NCI-H1105 treated with DMSO at 0.1 percent for 48 hours (cell line): ENCODE measurements at places on chromosomes 6 and 20.

- DNase-seq: no peak
These were observed 29.1 kb downstream of the ASXL1 start for GRCh38 chr20:32387252-32387651.

DNA sequence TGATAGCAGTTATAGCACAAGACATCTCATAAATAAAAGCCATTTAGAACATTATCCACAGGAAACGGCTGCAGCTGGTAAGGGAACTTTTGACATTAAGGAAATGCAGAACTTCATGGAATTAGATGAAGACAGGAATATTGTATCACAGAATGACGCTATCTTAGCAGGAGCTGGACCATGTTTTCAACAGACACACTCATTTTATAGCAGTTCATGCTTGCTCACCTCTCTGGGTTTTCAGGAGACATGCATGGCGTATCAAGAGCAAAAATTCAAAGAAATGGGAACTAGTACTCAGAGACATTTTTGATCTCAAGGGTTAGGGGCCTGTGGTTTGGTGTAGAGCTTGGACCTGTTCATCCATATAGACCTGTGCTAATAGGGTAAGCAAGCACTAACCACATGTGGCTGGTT, 125.0 kb downstream of the FYN start:
- no peak for DNase-seq

DNA sequence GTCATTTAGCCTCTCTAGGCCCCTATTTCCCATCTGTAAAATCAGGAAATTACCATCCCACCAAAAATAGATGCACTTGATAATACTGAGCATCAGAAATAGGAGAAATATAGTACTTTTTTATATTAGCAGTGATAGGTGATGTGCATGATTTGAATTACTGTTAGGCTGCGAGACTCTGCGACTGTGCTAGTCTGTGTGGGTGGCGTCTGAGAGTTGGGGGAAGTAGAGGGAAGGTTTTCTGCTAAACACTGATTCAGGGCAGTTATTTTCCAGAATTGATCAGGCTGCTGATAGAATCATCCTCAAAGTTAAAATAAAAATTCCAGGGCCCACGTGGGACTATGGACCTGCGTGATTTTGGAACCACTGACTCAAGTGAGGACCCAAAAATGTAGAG, 60.4 kb upstream of the ARMH2 start:
- no peak for DNase-seq

DNA sequence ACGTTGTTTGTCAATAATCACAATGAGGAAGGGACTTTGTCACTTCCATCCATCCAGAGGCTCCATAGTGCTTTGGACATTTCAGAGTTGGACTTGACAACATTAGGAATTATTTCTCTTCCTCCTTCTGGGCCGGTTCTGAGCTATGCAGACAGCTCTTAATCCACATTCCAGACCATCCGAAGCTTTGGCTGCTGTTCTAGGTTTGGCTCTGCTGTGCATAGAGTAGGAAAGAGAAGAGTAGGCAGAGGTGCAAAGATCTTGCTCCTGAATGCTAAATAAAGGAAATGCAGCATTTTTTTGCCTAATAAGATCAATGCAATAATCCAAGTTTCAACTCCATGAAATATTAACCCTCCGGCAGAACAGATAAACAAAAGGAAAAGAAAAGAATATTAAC, 251.8 kb upstream of the PRND start:
- DNase-seq: no peak

- DNase-seq: peak; percentile 64
These were observed 131.8 kb upstream of the PROKR2 start for GRCh38 chr20:5448449-5449118.

- DNase-seq: no peak
These were observed 262.0 kb downstream of the CD83 start for GRCh38 chr6:14379568-14379967.

- peak; percentile 28 for DNase-seq
These were observed 87.8 kb upstream of the ARMC2 start for GRCh38 chr6:108760126-108761050.

DNA sequence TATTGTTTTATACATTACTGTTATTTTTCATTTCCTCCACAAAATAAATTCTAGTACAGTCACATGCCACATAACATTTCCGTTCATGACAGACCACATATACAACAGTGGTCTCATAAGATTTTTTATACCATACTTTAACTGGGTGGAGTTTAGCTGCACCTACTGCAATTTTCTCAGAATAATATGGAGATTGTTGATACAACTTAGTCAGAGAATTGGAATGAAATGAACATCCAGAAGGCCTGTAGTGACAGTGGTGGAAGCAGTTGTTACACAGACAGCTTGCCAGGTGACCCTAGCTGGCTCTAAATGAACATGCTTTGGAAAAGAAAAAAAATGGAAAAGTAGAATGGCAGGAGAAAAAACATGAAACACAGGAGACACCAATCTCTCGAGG, 183.2 kb upstream of the TCF21 start:
- no peak for DNase-seq

DNA sequence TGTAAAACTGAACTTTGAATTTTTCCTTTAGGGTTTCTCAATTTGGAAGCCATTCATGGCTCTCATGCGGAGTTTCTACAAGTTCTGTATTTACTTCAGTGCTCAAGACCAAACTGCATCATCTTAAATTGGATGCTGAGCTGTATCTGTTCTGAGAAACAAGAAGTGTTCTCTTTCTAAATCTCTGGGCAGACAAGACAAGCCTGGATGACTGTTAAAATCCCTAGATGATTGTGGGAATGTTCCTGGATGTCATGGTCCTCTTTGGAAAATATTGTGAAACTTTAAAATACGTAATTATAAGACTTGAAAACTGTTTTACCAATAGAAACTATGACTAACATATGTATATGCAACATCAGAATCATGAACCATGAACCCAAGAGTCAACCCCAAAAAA, 6.2 kb upstream of the GCM1 start:
- no peak for DNase-seq

- no peak for DNase-seq
These were observed 370.1 kb downstream of the THBS2 start for GRCh38 chr6:168883410-168884049.

- DNase-seq: no peak
These were observed 47.5 kb downstream of the KIAA1755 start for GRCh38 chr20:38212806-38213606.

DNA sequence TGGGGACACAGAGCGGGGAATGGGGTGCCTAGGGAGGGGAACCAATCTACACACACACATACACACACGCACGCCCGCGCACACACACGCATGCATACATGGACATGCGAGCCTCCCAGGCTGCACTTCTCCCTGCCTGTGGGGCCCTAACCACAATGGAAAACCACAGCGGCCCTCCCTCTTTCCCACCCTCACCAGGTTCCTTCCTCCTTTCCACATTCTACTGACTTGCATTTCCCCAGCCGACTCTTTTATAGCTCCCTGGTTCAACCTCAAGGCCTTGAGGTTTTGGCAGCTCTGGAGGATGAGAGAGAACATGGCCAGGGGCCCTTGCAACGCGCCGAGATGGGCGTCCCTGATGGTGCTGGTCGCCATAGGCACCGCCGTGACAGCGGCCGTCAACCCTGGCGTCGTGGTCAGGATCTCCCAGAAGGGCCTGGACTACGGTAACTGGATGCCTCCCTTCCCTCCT, at the start of gene BPI:
Gene BPI (plus strand): TSS at position 249 of the 472 bp plus-strand sequence. CDS start 68 bp downstream, at position 317.
- no peak for DNase-seq

- no peak for DNase-seq
These were observed 446.0 kb downstream of the HACE1 start for GRCh38 chr6:104413767-104414166.

DNA sequence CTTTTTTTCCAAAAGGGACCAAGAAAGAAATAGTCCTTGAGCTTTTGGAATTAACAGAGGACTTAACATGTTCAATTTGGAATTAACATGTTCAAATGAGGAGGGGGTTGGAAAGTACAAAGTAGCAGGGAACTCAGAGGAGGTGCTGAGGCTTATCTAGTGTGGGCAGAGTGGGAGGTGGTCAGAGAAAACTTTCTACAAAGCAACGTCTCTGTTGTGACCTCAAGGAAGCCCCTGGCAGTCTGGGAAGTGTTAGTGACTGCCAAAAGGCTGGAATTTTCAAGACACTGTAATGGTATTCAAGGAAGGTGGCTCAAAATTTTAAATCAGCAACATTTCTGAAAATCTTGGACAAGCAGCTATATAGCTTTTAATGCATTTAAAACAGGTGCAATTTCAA, 7.3 kb downstream of the ECI2 start:
- no peak for DNase-seq

DNA sequence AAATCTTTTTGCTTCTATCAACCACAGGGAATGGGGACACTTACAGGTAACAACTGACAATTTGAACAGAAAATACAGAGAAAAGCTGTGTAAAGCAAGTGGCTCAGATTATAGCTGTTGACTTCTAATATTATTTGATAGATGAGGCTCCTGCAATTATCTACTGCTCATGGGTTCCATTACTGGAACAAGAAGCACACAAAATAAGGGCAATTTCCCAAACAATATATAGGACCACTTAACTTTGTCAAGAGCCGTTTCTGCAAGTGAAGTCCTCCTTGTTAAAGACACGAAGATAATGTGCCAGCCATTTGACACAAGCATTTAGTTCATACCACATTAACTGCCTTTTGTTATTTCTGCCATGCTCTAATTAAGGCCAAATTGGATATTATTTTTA, 315.5 kb upstream of the ARID1B start:
- peak; percentile 99 for DNase-seq

GRCh38 chr6:125198398-125198937, 44.9 kb downstream of the TPD52L1 start:
- peak; percentile 73 for DNase-seq

GRCh38 chr20:50728981-50729874, 2.2 kb upstream of the PARD6B start:
- no peak for DNase-seq

DNA sequence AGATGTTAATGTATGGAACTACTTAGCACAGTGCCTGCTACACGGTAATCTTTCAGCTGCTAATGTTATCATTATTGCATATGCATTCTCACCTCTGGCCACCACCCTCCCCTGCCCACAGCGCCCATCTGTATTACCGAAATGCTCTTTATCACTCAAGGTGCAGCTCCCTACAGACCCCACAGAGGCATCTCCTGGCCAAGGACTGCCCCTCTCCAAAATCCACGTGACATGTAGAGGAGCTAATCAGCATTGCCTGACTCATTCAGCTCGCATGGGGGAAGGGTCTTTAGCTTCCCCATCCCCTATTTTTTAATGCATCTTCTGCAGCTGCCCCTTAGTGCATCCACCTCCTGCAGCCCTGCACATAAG, 41.8 kb downstream of the SLC22A23 start:
- no peak for DNase-seq

GRCh38 chr6:138862456-138862855, 66.6 kb downstream of the ECT2L start:
- no peak for DNase-seq

DNA sequence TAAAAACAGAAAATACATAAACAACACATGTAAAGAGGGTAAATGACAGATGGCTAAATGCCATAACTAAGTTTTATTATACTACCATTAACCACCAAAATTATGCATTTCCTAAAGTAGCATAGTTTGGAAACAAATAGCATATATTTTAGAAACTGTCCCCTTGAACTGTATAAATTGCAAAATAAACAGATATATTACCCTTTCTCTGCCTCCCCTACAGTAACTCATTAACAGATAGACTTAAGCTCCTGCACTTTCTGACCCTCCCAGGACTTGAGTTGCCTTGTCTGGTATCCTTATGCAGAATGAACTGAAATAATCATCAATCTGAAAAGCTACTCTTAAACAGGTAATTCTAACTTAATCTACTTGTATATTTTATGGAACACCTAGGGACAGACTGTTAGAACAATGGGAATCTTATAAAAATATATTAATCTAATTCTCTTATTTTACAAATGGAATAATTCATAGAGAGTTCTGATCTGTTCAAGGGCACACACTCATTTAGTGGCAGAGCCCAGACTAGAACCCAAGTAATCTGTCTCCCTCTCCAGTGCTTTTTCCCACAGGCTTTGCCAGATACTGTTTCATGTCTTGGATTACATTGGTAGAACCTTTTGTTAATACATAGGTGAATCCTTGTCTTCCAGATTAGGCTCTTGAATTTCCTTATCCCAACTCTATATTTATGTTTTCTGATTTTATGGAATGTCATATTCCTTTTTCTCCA, 50.6 kb upstream of the LOC128125822 start:
- no peak for DNase-seq

GRCh38 chr20:38445381-38445796, 10.3 kb upstream of the SNHG17 start:
- no peak for DNase-seq

DNA sequence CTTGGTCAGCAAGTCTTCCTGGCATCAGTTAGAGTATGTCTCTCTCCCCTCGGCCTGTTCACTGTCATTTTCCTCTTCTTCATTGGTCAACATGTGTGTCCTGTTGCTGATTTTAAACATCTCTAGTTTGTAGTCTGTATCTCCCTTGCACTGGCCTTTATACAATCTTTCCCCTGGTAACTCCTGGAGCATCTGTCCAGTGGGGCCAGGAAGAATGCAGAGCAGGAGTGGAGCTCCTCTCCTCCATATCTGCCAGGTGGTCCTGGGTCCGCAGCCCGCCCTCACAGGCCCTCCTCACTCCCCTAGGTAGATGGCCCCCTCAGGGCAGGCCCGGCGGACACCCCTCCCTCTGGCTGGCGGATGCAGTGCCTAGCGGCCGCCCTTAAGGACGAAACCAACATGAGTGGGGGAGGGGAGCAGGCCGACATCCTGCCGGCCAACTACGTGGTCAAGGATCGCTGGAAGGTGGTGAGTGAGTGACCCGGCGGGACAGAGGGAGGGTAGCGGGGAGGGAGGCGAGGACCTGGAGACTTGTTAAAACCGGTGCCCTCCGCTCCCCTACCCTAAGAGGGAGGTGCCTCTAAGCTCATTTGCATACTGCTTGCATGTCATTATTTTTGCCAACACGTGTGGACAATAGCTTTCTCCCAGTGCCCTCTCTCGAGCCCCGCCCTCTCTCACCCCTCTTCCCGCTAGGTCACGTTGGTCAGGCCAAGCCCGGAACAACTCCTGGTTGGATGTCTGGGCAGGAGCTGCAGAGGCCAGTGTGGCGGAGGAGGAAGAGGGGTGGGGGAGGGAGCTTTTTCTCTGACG, 3.2 kb downstream of the TTBK1 start:
- DNase-seq: peak; percentile 61

DNA sequence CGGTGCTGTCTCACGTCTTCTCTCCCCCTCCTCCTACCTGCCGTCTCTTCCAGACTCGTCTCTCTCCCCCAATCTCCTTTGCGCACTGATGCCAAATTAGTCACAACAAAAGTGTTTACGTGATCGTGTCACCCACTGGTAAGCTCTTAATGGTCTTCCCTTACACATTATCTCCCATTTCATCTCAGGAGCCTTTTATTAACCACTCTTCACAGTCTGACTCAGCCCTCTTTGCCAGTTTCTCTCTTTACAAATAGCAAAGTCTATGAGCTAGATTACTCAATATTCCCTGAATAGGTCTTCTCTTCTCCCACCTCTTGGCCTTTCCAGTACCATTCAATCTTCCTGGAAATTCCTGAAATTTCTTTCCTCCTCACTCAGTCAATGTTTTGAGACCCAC, 247.0 kb downstream of the ESR1 start:
- peak; percentile 28 for DNase-seq

GRCh38 chr6:86016077-86016476, 373.4 kb upstream of the SYNCRIP start:
- no peak for DNase-seq

- no peak for DNase-seq
These were observed 9.3 kb upstream of the BCAS1 start for GRCh38 chr20:54079652-54080051.

GRCh38 chr6:16576451-16577368, 184.6 kb downstream of the ATXN1 start:
- no peak for DNase-seq

GRCh38 chr6:40923326-40923725, 115.7 kb downstream of the UNC5CL start:
- no peak for DNase-seq
